ENCODE measurements at places on chromosomes 6 and 20. TPM values are rescaled to one million over a fixed set of nuclear protein-coding genes. Genes with fewer than 3 reads are reported as not detected.

DUSP15 gene
- total RNA-seq: 23.6 TPM

PAK5 gene
- total RNA-seq: not detected

CST2 gene
- not detected for total RNA-seq

ZNF165 gene
- total RNA-seq: 4.2 TPM

GRCh38 chr6:139568956-139569538, 194.6 kb upstream of the CITED2 start:
- H3K36me3 ChIP-seq: no peaks in the 10 kb centered on the region
- H3K27ac ChIP-seq: peak overlapping the region; percentile 86
- peaks cover 37% of the 10 kb centered on the region for H3K4me1 ChIP-seq
- H3K4me3 ChIP-seq: no peak overlapping the region
- peak; percentile 27 for DNase-seq

BMP2 gene
- 0.23 TPM for total RNA-seq

COL11A2 gene
- 0.57 TPM for total RNA-seq

DNA sequence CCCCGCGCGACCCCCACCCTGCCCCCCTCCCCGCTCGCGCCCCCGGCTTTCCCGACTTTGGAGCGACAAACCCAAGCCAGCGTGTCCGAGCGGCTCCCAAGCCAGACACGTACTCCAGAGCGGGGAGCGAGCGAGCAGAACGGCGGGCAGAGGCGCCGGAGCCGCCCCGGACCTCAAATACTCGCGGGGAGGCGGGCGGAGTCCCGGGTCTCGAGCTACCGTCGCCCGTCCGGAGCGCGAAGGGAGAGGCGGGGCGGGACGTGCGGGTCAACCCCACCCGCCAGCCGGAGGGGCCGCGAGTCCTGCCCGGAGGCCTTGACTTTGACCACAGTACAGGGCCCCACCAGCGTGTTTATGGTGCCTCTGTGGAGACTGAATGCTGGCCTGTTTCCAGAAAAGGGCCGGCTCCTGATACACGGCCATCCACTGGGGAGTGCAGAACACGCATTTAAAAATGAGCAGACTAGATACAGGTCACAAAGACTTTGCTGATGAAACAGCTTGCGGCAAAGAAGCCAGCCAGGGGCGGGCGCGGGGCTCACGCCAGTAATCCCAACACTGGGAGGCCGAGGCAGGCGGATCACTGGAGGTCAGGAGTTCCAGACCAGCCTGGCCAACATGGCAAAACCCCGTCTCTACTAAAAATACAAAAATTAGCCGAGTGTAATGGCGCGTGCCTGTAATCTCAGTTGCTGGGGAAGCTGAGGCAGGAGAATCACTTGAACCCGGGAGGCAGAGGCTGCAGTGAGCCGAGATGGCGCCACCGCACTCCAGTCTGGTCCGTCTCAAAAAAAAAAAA, at the start of gene SERPINB6:
SERPINB6 (minus strand) TSS at position 148 of the 799 bp plus-strand sequence. CDS start 12,235 bp downstream, outside the sequence.
- peak within 1 kb of the TSS; percentile 87 for H3K27ac ChIP-seq
- no peak for DNase-seq
- no peaks in the 10 kb centered on the region for H3K27me3 ChIP-seq
- H3K4me1 ChIP-seq: peaks cover 13% of the 10 kb centered on the region

- no peak overlapping the region for H3K27ac ChIP-seq
- no peaks in the 10 kb centered on the region for H3K27me3 ChIP-seq
- no peaks in the 10 kb centered on the region for H3K36me3 ChIP-seq
- no peak overlapping the region for H3K4me3 ChIP-seq
- H3K4me1 ChIP-seq: no peaks in the 10 kb centered on the region
Measured at GRCh38 chr6:148869585-148869984, 122.8 kb downstream of the UST start.

LTV1 gene
- 46.8 TPM for total RNA-seq

DNA sequence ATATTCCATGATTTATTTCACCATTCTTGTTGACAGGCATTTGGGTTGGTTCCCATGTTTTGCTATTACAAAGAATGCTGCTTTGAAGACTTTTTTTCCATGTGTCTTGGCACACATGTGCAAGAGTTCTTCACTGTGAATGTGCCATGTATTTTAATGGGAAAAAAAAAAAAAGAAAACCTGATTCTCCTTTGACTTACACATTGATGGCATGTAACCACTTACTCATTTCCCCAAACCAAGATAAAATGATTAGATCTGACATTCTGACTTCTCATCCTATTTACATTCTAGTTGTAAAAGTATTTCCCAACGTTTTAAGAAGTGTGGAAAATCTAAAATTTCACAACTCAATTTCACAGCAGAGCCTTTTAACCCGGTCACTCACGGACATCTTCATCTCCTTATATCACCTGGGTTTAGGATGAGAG, 4.4 kb downstream of the CAP2 start:
- peaks cover 9% of the 10 kb centered on the region for H3K4me1 ChIP-seq
- H3K27ac ChIP-seq: no peak overlapping the region
- H3K36me3 ChIP-seq: no peaks in the 10 kb centered on the region
- no peaks in the 10 kb centered on the region for H3K27me3 ChIP-seq
- no peak overlapping the region for H3K4me3 ChIP-seq
- no peak for DNase-seq

- no peaks in the 10 kb centered on the region for H3K4me1 ChIP-seq
- no peaks in the 10 kb centered on the region for H3K27me3 ChIP-seq
- no peak overlapping the region for H3K4me3 ChIP-seq
- H3K27ac ChIP-seq: no peak overlapping the region
- no peak for DNase-seq
Measured at GRCh38 chr20:10185741-10186558, 32.7 kb upstream of the SNAP25 start.

DNA sequence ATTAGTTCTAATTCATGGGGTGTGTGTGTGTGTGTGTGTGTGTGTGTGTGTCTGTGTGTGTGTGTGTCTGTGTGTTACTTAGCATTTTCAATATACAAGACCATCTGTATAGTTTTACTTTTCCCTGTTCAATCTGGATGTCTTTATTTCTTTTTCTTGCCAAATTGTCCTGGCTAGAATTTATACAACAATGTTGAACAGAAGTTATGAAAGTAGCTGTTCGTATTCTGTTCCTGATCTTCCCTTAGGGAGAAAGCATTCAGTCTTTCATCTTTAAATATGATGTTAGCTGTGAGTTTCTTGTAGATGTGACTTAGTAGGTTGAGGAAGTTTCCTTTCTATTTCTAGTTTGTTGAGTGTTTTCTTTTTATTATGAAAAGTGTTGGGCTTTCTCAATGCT, 334.7 kb upstream of the RNF24 start:
- H3K27me3 ChIP-seq: peaks cover 2% of the 10 kb centered on the region
- no peaks in the 10 kb centered on the region for H3K4me1 ChIP-seq

- no peak overlapping the region for H3K27ac ChIP-seq
- no peaks in the 10 kb centered on the region for H3K4me1 ChIP-seq
- no peaks in the 10 kb centered on the region for H3K27me3 ChIP-seq
Measured at GRCh38 chr20:16115911-16116552, 457.2 kb downstream of the KIF16B start.

TCF15 gene
- total RNA-seq: not detected

C6orf15 gene
- not detected for total RNA-seq

GJA10 gene
- total RNA-seq: not detected

SLC52A3 gene
- total RNA-seq: 6.4 TPM

DNA sequence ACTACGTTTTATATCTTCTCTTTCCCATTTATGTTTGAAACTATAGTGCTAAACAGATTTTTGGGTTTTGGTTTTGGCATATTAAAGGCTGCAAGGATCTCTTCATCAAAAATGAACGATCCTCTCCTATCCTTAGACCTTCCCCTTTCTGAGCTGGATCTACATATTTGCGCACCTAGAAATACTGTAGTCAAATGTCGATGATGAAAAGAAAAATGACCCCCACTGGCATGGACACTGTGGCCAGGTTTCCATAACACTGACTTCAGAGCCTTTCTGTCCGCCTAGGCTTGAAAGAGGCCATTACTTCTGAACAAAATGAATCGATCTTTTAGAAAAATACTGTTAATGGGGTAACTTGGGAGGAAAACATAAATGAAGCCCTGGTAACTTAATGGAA, 5.8 kb downstream of the FLRT3 start:
- H3K36me3 ChIP-seq: no peaks in the 10 kb centered on the region
- no peak overlapping the region for H3K4me3 ChIP-seq
- no peaks in the 10 kb centered on the region for H3K4me1 ChIP-seq
- H3K27me3 ChIP-seq: no peaks in the 10 kb centered on the region
- DNase-seq: no peak
- no peak overlapping the region for H3K27ac ChIP-seq

LPA gene
- 0.21 TPM for total RNA-seq

GGTLC1 gene
- 0.18 TPM for total RNA-seq

DNA sequence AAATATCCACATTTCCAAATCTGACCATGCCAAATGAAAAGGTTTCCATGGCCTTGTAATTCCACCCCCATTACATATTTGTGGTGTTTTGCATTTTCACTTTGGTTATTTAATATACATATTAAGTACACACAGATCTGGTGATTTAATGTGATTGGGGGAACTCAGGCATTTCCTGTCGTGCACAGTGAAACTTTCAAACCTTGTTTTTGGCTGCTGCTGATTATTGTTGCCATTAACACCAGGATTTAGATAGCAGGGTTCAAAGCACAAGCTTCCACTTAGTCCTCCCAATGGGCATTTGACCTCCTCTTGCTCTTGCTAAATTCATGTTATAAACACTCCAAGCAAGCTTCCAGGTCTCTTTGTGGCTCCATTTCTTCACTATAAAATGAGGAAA, 166.5 kb downstream of the SOBP start:
- DNase-seq: no peak
- H3K36me3 ChIP-seq: no peaks in the 10 kb centered on the region
- H3K4me3 ChIP-seq: no peak overlapping the region

- H3K4me3 ChIP-seq: no peak overlapping the region
- peaks cover 37% of the 10 kb centered on the region for H3K4me1 ChIP-seq
- H3K27me3 ChIP-seq: no peaks in the 10 kb centered on the region
- no peak for DNase-seq
- H3K36me3 ChIP-seq: no peaks in the 10 kb centered on the region
- no peak overlapping the region for H3K27ac ChIP-seq
Measured at GRCh38 chr20:49181265-49181877, 6.8 kb downstream of the STAU1 start.

DNA sequence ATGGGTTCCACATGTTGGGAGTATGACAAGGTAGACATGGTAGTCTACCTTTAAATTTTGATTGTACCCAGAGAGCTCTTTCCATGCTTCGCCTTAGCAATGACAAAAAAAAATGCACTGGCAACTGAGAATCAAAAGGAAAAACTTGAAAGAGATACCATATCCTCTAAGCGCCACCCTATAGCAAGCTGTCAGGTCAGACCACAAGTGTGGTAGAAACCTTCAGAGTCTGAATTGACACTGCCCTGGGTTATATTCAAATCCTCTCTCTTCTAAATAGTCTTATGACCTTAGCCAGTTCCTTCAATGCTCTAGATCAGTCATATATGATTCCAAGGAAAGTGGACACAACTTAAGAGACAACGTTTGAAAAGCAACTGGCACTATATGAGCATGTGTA, 45.6 kb upstream of the SMLR1 start:
- no peak overlapping the region for H3K27ac ChIP-seq
- no peak overlapping the region for H3K4me3 ChIP-seq
- H3K36me3 ChIP-seq: no peaks in the 10 kb centered on the region
- H3K4me1 ChIP-seq: no peaks in the 10 kb centered on the region

DNA sequence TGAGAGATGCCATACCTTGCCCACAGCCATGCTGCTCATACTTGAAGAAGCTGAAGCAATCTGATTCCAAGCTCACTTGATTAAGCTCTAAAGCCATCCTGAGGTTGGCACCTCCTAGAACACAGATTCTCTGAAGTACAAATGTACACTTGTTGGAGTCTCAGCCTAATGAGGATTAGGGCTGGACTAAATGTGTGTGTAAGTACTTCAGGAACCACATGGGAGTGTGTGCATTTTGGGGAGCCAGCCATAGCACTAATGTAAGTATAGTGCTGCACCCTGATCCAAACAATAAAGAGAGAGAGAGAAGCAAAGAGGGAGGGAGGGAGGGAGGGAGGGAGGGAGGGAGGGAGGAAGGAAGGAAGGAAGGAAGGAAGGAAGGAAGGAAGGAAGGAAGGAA, 458.6 kb downstream of the MAFB start:
- H3K27me3 ChIP-seq: no peaks in the 10 kb centered on the region
- no peak for DNase-seq
- no peaks in the 10 kb centered on the region for H3K36me3 ChIP-seq
- H3K4me1 ChIP-seq: no peaks in the 10 kb centered on the region
